Spleen (tissue), 13 donors: ENCODE measurements at places on chromosomes 7 and 10. TPM values are rescaled to one million over a fixed set of nuclear protein-coding genes. Genes with fewer than 3 reads are reported as not detected.

Gene SLC16A12
- polyA plus RNA-seq, result 0.19 TPM

Gene CDC14C
- not detected for polyA plus RNA-seq

Gene C10orf105
- polyA plus RNA-seq, result 0.20 TPM

Gene MMD2
- polyA plus RNA-seq, result not detected

Gene LRRD1
- polyA plus RNA-seq, result not detected

Gene ARID5B
- 6.8 TPM for polyA plus RNA-seq

Gene CCDC7
- polyA plus RNA-seq, result 0.70 TPM

Gene LIPM
- polyA plus RNA-seq, result not detected

Gene RAMP3
- 21.6 TPM for polyA plus RNA-seq

Gene NOC3L
- polyA plus RNA-seq, result 11.0 TPM

Gene GPRIN2
- not detected for polyA plus RNA-seq

Gene ITPRID1
- not detected for polyA plus RNA-seq

Gene ASB4
- not detected for polyA plus RNA-seq

Gene KCNIP2
- 1.00 TPM for polyA plus RNA-seq
